ENCODE measurements at places on chromosomes 3 and 15. TPM values are rescaled to one million over a fixed set of nuclear protein-coding genes. Genes with fewer than 3 reads are reported as not detected.

The OIP5 gene
- total RNA-seq: 11.1 TPM

The PATL2 gene
- total RNA-seq: 17.2 TPM

The TUSC7 gene
- total RNA-seq: not detected

The KIF15 gene
- total RNA-seq: 41.0 TPM

The BTLA gene
- 17.3 TPM for total RNA-seq

The GOLGA8J gene
- not detected for total RNA-seq

The CASR gene
- 0.19 TPM for total RNA-seq

The FETUB gene
- not detected for total RNA-seq

The ANAPC13 gene
- total RNA-seq: 33.1 TPM

The NR2F2 gene
- total RNA-seq: not detected

The TIGIT gene
- 57.0 TPM for total RNA-seq

The EPHB1 gene
- 1.3 TPM for total RNA-seq

The SRGAP3 gene
- total RNA-seq: 3.5 TPM

The IL20RB gene
- 0.80 TPM for total RNA-seq

The PLA2G4E gene
- total RNA-seq: not detected

The HIGD2B gene
- 0.27 TPM for total RNA-seq

The BSN gene
- 0.05 TPM for total RNA-seq

The GOLGA6L7 gene
- total RNA-seq: not detected

The TRIM71 gene
- 0.02 TPM for total RNA-seq

The KPNA1 gene
- total RNA-seq: 43.4 TPM

The SMCO1 gene
- total RNA-seq: not detected
